Nucleus accumbens (tissue), 56 donors: ENCODE measurements at places on chromosomes 11 and 22.

- no peak for DNase-seq
These were observed 10.6 kb downstream of the PITPNM1 start for GRCh38 chr11:67494371-67495233.

- no peak for DNase-seq
These were observed 564.6 kb downstream of the ETS1 start for GRCh38 chr11:128022761-128023160.

GRCh38 chr11:1358286-1358685 lies 31.4 kb upstream of the BRSK2 start:
- no peak for DNase-seq

DNA sequence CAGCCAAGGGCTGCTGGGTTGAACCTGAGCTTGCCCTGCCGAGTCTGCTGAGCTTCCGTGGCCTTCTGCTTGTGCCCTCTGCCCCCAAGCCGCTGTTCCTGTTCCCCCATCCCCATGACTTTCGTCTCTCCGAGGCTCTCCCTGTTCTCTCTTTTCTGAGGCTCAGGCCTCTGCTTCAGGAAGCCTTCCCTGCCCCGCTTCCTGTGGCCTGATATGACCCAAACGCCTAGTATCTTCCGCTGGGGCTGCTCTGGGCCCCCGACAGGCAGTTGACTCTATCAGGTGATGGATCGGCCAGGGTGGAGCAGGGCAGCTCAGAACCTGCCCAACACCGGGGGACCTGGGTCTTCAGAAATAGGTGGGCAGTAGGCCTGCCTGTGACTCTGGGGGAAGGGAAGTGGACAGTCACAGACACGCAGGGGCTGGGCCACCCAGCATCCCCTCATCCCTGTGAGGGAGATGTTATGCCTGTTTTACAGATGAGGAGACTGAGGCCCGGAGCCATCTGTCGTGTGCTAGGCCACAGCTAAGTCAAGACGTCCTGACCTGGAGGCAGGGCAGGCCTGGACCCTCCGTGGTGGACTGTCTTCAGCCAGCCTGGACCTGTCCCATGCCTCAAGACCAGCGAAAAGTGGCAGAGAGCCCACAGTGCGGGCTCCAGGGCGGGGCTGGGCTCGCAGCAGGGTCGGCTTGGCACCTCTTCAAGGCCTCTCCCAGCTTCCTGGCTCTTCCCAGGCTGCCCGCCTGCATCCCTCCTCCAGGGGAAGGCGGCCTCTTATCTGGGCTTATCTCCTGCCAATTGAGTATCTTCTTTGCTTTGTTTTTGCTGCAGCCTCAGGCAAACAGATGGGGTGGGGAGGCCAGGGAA lies 16.2 kb downstream of the BAD start:
- no peak for DNase-seq

DNA sequence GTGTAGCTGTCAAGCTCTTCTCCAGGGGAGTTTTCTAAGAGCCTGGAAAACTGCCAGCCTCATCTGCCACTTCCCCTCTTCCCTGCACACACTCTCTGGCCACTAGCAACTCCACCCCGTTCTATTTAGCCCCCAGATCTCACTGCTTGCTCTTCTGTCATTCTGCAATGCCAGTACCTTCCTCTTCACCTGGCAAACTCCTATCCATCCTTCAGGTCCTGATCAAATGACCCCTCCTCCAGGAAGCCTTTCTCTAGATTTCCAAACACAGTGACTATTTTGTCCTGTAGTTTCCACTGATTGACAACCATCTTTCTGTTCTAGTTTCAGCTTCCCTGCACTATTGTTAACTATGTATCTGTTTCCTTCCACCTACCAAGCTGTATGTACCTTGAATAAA lies 437.7 kb downstream of the SOX6 start:
- DNase-seq: no peak
